ENCODE measurements at places on chromosomes 1 and 21.

- DNase-seq, result no peak
These were observed 22.1 kb upstream of the IGSF21 start for GRCh38 chr1:18085387-18086074.

- DNase-seq, result peak; percentile 32
These were observed 623 bp downstream of the CAPN2 start for GRCh38 chr1:223712850-223713474.

GRCh38 chr1:45093334-45093733 lies 81.3 kb downstream of the UROD start:
- DNase-seq, result no peak

GRCh38 chr1:19512545-19512944 lies 27.2 kb upstream of the CAPZB start:
- no peak for DNase-seq

DNA sequence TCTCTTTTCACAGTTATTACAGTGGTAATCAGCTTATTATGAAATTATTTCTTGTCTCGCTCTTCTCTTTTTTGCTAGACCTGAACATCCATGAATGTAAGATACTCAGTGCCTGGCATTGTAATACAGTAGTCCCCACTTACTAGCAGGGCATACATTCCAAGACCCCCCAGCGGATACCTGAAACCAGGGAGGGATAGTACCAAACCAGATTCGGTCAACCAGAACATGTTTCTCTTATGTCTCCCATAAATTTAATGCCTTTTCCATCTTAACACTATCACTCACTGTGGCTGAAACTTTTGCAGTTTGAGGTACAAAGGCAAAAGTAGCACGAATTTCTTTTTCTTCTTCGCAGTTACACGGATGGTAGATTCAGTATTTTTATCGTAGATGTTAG lies 24.6 kb upstream of the B3GALT2 start:
- no peak for DNase-seq

DNA sequence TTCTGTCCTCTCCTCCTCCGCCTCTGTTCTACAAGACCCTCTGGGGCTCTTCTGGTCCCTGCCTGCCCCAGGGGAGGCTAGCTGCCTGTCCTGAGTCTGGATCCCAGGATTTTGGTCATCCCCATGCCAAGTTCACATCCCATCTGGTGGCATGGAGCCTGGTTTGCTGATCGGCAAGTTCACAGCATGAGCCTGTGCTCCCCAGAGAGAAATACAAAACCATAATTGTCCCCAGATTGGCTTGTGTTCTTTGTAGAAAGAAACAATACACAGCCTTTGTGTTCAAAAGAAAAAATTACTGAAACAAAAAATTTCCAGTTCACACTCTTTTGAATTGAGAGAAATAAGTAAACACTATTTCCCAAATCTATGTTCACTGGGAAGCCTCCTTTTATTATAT lies 149.4 kb upstream of the ZC3H12A start:
- no peak for DNase-seq

- no peak for DNase-seq
These were observed 255.4 kb downstream of the RGS7 start for GRCh38 chr1:241101622-241102021.

DNA sequence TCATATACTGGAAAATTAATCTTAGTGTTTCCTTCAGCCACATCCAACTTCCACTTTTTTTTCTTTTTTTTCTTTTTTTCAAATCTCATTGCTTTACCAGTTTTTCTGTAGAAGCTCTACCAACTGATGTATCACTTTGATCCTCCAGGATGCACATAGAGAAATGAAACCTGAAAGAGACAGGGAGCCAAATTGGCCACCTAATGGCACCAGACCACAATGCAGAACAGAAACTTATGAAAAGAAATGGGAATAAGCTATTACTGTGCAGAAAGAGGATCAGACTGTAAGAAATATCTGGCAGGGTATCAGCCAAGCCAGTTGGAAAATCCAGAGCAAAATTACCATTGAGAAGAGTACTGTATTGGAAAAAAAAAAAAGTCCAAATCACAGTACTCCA lies 1514.2 kb downstream of the MRPL39 start:
- DNase-seq, result no peak

DNA sequence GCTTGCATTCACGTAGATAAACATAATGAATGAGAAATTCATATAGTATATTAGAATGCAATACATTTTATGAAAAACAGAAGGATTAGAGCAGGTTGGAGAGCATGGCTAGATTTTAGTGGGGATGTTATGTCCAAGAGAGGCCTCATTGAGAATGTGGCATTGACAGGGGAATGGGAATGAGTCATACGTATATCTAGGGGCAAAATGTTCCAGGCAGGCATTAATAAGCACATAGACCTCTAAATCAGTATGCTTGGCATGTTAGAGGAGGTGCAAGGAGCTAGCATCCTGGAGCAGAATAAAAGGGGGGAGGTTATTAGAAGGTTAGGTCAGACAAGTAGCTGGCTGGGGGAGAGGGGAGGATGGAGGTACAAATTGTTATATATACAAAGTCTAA lies 93.0 kb downstream of the USH2A start:
- DNase-seq, result no peak

DNA sequence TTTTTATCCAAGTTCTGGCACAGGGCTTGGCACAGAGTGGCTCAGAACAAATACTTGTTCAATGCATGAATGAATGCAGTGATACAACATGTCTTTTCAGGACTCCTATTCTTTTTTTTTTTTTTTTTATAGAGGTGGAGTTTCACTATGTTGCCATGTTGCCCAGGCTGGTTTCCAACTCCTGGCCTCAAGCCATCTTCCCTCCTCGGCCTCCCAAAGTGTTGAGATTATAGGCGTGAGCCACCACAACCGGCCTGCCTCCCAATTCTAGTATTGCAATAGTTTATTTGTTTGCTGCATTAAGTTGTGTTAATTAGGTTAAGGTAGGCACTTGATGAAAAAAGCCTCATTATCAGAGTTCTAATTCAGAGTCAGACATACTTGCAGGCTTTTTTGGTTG lies 17.9 kb downstream of the UBE4B start:
- no peak for DNase-seq

GRCh38 chr1:13702425-13703127 lies 2.6 kb downstream of the PRDM2 start:
- peak; percentile 83 for DNase-seq

GRCh38 chr1:156524481-156524869 lies 23.9 kb upstream of the MEF2D start:
- no peak for DNase-seq

- no peak for DNase-seq
These were observed 123.3 kb downstream of the CNIH3 start for GRCh38 chr1:224739303-224739996.

DNA sequence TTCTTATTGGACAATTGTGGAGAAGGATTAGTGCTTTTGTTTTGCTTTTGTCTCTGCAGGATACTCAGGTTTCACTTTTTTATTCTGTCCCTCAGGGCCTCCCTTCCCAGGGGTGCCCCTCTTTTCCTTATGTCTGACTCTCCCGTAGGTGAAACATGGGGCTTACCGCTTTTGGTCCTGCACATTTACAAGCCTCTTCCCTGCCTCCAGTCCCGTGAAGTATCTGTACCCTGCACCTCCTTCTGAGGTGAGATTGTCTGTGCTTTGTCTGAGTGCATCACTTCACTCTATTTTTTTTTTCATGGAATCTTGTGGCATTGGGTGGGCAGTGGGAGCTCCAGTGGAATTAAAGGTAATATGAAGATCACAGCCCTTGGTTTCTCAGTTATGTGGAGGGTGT lies 758.1 kb upstream of the TPTE start:
- no peak for DNase-seq

DNA sequence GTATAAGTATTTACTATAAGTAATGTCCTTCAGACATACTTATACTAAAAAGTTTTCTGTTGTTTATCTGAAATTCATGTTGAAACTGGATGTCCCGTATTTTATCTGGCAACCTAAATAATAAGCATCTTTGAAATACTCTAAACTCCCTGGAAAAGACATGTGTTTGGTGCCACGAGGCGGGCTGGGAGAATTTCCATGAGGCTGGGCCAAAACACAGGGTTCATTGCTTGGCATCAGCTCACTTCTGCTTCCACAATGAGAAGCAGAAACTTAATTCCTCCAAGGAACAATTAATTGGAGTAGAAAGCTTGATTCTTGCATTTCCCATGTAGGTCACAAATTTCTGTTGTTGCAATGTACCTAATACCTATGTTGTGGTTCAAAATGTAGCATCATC lies 110.2 kb downstream of the PSMG1 start:
- no peak for DNase-seq

Measured in T-helper 22 cell (primary cell).